ENCODE measurements at places on chromosomes 11 and 22. TPM values are rescaled to one million over a fixed set of nuclear protein-coding genes. Genes with fewer than 3 reads are reported as not detected.

Gene APOBEC3B
- 4.0 TPM for total RNA-seq

Gene SLC5A4
- total RNA-seq: 0.14 TPM

- DNase-seq: no peak
These were observed 2.6 kb downstream of the RBM4B start for GRCh38 chr11:66674964-66675602.

Gene RCOR2
- total RNA-seq: 20.3 TPM

GRCh38 chr11:910589-911030 is at the start of gene CHID1:
CHID1 (minus strand) TSS chr11:910810; CDS start chr11:904816, 5,994 bp downstream.
- peak; percentile 69 for DNase-seq

DNA sequence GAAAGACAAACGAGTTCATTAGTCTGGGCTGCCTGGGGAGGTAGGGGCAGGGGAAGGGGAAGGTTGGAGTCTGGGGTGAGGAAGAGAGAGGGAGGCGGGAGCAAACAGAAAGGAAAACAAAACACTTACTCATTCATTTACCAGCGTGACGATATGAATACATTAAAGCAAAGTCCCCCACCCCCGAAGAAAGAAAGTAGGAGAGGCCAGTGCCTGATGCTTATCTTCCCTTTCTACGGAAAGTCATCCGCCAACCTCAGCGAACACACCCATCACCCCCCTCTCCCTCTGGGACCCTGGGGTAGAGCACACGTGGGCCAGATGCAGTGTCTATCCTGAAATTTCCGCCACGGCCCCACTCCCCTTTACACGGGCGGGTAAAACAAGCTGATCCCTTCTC is 13.7 kb downstream of the ABCC8 start:
- DNase-seq: no peak

- DNase-seq: no peak
These were observed 41.4 kb downstream of the DKK3 start for GRCh38 chr11:11966826-11967668.

GRCh38 chr11:17381156-17381555 is 7.3 kb downstream of the KCNJ11 start:
- DNase-seq: peak; percentile 21

All from astrocyte (in vitro differentiated cells and primary cell).